ENCODE measurements at places on chromosomes 12 and 14.

GRCh38 chr14:69327507-69327906 lies 67.5 kb downstream of the GALNT16 start:
- DNase-seq: no peak

- no peak for DNase-seq
Observed at GRCh38 chr12:49897276-49897675, 6.4 kb downstream of the FAIM2 start.

DNA sequence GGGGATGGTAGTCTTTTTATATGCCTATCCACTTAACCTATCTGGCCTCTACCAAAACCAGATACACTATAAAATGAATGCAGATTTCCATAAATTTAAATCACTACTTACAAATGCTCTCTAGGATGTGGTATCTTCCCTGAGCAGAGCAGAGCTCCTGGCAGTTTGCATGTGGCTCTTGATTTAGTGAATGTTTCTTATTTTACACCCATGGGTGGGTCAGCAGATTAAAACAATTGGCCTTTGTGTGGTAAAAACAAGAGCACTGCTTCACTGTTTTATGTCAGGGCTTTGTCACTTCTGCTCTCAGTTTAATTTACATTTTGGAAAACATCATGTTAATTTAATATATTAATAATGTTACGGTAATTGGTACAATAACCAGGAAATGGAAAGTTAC lies 5.5 kb downstream of the TAS2R19 start:
- no peak for DNase-seq

DNA sequence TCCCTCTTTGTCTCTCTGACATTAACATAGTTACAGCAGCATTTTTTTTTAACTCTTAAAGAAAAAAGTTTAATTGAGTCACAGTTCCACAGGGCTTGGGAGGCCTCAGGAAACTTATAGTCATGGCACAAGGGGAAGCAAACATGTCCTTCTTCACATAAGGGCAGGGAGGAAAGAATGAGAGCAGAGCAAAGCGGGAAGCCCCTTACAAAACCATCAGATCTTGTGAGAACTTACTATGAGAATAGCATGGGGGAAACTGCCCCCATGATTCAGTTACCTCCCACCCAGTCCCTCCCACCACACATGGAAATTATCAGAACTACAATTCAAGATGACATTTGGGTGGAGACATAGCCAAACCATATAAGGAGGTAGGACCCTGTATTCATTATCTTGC lies 96.2 kb downstream of the PLBD1 start:
- DNase-seq: no peak

DNA sequence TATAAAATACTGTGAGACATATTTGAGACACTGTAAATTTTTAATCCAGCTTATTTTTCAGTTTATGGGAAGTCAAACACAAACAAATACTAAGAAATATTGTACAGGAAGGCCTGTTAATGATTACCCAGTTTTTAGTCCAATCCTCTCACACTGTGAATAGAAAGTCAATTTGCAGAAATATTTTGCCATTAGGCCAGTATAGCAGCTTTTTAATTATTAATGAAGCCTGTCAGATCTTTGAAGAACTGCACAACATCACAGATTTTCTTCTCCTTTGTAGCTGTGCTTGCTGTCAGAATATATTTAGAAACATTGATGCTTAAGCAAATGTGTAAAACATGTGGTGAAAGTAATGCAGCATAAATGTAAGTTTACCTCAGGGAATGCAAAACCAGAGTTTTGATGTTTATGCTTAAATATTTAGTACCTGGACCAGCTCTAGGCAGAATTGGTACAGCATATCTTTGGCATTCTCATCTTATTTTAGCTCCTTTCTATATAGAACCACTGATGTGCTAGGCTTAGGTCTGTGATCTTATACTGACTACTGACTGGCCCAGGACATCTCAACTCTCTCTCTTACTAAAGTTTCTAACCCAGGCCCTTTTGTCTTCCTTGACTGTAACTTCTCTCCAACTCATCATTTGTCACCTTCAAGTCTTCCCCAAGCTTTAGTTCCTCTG lies 230.8 kb upstream of the NAV3 start:
- no peak for DNase-seq

- DNase-seq: no peak
Observed at GRCh38 chr14:104938960-104939359, 14.3 kb downstream of the PLD4 start.

- no peak for DNase-seq
Observed at GRCh38 chr14:64407329-64407728, 19.2 kb downstream of the MTHFD1 start.

DNA sequence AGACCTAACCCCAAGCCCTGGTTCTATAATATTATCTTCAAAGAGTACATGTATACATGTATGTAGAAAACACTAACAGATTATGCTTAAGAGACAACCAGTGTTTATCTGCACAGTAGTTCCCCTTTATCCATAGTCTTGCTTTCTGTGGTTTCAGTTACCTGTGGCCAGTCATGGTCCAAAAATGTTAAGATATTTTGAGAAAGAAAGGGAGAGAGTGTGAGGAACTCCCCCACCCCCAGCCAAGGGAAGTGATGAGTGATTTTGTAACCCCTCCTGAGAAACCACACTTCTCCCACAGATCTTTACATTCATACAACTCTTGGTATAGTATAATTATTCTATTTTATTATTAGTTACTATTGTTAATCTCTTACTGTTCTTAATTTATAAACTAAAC lies 77.3 kb upstream of the CNTN1 start:
- DNase-seq: no peak

DNA sequence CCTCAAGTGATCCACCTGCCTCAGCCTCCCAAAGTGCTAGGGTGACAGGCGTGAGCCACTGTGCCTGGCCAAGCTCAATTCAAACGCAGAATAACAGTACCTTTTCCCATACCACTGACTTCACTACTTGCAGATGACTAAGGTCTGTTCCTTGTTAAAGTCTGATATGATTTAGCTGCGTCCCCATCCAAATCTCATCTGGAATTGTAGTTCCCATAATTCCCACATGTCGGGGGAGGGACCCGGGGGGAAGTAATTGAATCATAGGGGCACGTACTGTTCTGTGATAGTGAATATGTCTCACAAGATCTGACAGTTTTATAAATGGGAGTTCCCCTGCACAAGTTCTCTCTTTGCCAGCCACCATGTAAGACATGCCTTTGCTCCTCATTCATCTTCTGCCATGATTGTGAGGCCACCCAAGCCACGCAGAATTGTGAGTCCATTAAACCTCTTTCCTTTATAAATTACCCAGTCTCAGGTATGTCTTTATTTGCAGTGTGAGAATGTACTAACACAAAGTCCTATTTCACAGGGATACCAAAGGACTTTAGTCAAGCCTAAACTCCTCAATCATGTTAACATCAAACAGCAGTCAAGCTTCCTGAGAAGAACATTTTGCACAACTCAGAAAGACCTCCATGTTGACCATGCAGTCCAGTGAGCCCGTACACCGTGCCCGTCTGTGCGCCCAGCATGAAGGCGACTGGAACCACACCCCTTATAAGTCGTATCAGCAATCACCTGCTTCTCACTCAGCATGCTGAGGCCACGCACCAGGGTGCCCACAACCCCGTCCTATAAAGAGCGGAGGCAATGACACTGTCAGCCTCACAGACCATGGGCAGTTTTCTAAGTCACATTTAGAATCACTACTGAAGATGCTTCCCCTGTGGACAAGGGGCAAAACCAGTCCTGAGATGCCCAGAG lies 36.9 kb downstream of the FOXN3 start:
- peak; percentile 36 for DNase-seq

DNA sequence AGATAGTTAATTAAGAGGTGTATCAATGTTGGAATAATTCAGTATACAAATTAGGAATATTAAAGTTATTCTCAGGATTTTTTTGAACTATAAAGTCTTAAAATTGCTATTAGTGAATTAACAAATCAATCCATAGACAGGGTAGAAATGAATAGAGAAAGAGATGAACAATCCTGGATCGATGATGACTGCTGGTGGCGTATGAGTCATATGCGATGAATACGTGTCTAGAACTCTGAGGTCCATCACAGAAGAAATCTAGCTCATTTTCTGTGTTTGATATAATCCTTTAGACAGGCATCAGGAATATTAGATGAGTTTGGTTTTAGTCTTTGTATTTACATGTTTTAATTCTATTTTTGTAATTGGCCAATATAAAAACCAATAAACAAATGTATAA lies 85.4 kb upstream of the RTL1 start:
- no peak for DNase-seq

GRCh38 chr12:97944576-97944975 lies 482.0 kb downstream of the RMST start:
- no peak for DNase-seq

DNA sequence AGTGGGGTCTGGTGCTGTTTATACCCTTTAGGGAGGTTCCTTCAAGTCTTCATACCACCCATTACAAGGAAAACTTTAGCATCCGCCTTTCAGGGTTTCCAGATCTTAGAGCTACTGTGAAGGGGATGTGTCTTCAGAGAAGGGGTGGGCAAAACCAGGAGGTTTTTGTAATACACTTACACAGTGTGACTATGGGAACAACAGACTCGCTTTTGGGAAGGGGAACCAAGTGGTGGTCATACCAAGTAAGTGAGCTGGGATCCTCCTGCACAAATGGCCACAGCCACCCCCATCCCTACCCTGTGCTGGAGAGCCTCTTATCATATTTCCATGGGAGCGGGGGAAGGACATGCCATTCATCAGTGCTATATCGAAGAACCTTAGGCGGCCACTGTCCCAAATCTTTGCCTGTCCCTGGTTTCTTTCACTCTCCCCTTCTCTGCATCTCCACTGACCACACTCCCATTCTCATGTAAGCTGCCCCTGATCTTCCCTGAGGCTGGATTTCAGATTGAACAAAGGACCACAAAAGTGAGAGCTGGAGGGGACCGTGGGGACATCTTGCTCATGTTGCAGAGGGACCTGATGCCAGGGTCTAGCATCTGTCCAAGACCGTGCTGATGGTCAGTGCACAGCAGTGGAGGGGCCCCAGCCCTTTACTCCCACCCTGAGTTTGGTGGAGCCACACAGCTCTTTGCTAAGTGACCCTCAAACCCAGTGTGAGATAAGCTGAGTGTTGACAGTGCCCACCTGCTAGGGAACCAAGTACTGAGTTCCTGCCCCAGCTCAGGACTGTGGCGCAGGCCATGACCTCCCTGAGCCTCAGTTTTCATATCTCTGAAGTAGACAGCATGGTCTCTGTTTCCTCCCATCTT lies 51.4 kb downstream of the DAD1 start:
- no peak for DNase-seq
